Activated CD8-positive, alpha-beta memory T cell treated with anti-CD3 and anti-CD28 coated beads for 24 hours (primary cell): ENCODE measurements at places on chromosomes 1 and 21.

GRCh38 chr1:220291580-220291979 lies 19.3 kb upstream of the RAB3GAP2 start:
- DNase-seq: no peak

DNA sequence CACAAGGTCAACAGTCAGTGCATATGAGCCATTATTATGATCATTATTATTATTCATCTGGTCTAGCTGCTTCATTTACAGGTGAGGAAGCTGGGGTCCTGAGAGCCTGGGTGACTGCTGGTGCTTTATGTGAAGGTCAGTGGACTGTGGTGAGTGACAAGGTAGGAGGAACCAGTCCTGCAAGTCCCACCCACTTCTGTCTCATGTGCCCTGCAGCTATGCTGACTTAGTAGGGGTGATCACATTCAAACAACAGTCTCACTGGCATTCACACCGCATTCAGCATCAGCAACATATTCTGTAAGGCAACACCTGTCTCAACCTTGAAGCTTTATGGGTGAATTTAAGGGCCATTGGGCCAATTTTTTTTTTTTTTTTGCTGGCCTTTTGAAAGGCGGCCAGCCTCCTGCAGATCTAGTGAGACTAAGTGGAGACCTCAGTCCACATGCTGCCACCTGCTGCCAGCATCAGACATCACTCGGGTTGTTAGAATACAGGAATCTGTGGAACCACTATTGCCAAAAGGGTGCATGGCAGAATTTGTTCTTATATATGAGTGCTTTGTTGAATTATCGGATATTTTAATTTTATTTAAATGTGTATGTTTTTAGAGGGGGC lies 59.9 kb upstream of the CACNA1E start:
- no peak for DNase-seq

DNA sequence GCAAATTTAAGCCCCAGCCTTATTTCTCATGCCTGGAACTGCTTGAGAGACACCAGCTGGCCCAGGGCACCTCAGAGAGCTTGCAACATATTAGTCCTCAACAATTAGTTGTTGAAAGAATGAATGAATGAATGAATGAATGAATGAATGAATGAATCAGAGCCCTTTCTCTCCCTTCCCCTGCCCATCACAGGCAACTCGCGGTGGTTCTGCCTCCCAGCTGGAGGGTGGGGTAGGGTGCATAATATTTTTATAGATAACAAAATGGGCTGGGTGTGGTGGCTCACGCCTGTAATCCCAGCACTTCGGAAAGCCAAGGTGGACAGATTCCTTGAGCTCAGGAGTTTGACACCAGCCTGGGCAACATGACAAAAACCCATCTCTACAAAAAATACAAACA lies 110.1 kb downstream of the CCDC185 start:
- DNase-seq: no peak

- no peak for DNase-seq
These were observed 104.3 kb downstream of the RYR2 start for GRCh38 chr1:237146241-237146640.

GRCh38 chr1:15329104-15329820 lies 80.4 kb upstream of the EFHD2 start:
- no peak for DNase-seq

- no peak for DNase-seq
These were observed 108.0 kb downstream of the DUSP10 start for GRCh38 chr1:221633841-221634409.

GRCh38 chr1:154206196-154206595 lies at the start of gene CFAP141:
CFAP141 (minus strand) TSS chr1:154206333; CDS start chr1:154206307, 26 bp downstream.
- peak; percentile 55 for DNase-seq

GRCh38 chr21:30769724-30770431 lies 14.7 kb upstream of the KRTAP21-1 start:
- no peak for DNase-seq

DNA sequence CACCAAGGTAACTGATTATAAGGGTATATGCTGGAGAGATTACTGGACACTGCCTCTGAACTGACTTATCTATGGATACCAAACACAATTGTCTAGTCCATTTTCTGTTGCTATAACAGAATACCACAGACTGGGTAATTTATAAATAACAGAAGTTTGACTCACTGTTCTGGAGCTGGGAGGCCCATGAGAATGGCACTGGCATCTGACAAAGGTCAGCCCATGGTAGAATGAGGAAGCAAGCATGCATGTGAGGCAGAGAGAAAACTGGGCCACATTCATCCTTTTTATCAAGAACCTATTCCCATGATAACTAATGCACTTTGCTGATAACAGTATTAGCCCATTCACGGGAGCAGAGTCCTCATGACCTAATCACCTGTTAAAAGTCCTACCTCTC lies 37.4 kb downstream of the FCER1A start:
- no peak for DNase-seq

DNA sequence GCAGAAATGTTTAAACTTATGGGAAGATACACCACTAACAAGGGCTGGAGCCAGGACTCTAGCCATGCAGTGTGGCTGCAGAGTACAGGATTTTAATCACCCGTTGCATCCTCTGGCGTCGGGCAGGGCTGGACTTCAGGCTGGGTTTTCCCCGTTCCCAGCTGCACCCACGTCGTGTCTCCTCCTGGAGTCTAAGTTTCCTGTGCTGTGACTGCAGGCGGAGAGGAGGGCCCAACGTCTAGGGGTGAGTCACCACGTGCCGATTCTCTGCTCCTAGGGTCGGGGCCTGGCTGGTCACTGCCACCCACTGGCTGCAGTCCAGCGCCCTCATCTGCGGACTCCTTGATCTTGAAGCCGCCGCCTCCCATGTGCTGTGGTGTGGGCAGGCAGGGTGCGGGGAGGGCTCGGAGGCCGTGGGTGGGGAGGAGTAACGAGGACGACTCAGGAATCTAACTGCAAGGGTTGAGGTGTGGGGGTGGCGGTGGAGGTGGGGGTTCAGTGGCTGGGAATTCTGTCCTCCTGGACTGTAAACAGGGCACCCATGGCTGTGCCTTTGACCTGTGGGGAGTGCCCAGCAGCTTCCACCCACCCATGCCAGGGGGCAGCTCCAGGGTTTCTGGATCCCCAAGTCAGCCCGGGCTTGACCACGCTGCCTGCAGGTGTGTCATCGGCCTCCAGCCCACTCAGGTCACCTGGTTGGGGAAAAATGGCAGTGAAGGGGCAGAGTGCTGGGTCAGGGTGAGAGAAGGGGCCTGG lies 77.8 kb downstream of the ALPL start:
- no peak for DNase-seq

- DNase-seq: peak; percentile 57
These were observed 123.9 kb upstream of the PPP2R5A start for GRCh38 chr1:212161231-212161781.

GRCh38 chr1:96234299-96234698 lies 487.3 kb upstream of the PTBP2 start:
- DNase-seq: no peak

GRCh38 chr1:74771913-74772515 lies 39.1 kb downstream of the TYW3 start:
- no peak for DNase-seq

- no peak for DNase-seq
These were observed 104.8 kb upstream of the BARHL2 start for GRCh38 chr1:90821788-90822359.

DNA sequence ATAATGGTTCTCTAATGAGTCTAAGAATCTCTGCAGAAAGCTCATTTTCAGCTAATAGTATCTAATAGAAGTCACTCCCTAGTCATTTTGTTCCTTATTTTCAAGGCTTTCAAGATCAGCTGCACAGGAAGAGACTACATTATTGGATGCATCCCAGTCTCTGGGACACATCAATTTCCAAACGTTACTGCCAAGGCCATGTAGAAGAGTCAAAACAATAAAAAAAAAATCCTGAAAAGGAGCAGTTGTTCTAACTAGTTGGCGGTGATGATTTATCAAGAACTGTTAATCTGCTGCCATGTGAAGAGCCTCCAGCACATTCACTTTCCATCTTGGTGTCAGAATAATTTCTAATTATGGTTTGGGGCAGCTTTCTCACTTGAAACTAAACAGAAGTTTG lies 5.7 kb downstream of the DDAH1 start:
- no peak for DNase-seq

GRCh38 chr1:68725001-68725752 lies 228.3 kb upstream of the DEPDC1 start:
- DNase-seq: no peak

- peak; percentile 83 for DNase-seq
These were observed 1.3 kb downstream of the ABCG1 start for GRCh38 chr21:42220138-42220701.

DNA sequence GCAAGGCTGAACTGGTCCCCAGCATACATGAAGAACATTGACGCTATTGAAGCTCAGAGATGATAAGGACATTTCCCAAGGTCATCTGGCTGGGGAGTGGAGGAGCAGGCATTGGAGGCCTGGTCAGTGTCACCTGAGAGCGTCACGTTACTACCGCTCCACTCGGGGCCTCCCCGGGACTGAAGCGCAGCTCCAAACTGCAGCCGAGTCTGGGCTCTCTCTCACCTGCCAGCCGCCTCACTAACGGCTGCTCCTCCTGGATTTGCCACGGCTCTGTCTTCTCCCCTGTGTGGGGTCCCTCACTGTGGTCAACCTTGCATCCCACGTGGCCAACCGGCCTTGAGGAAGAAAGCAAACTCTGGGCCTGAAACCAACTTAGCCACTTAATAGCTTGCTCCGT lies 111.3 kb downstream of the ADSS2 start:
- DNase-seq: no peak

DNA sequence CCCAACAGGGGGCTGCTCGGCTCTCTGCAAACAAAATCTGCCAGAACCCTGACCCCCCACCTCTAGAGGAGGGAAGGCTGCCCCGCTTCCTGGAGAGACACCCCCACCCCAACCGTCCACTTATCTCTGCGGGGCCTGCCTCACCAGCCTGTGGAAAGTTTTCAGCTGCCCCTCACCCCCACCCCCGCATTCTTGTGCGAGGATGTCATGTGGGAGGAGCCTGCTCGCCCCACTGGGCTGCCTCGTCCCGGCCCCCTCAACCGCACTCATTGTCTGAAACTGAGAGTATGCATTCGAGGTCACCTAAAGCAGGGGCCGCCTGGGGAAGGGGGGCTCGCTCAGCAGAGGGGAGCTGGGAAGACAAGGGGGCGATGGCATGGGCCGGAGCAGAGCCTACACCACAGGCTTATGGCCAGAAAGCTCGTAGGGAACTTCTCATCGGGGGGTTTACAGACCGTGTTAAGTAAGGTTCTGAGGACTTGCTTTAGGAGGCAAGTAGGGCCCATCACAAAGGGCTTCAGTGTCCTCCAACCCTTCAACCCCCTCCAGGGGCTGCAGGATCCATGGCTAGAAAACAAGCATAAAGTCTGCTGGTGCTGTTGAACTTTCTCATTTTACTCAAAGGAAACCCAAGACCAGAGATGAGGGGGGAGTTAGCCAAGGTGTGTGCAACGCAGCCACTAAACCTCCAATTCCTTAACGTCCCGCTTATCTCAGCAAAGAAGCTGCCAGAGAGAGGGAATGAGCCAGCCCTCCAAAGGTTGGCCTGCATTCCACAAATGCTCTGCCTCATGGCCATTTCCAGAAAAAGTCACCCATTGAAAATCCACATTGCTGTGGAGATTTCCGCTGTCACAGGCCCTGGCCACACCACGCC lies 9.4 kb downstream of the EPHA2 start:
- DNase-seq: no peak

DNA sequence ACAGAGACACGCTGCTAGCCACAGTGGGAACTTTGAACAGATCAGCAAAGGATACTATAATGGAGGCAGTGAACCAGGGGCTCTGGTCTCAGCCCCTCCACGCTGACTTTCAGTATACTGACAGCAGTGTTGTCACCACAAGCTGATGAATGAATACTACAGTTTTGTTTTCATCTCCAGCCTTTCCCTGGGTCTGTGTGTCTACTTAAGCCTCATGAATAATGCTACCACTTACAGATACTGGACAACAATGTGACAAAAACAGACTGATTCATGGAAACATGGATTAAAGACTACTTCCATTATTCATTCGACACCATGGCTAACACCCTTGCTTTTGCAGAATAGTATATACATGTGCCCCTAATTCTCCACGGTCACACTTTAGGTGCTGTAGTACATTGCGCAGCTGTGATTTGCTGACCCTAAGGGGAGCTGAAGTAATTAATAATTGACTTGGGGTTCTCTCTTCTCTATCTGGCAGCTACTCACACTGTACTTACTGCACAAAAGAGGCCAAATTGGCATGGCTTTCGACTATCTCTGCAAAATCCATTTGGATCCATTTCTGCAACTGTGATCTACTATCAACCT lies 203.2 kb upstream of the LYPLAL1 start:
- no peak for DNase-seq

- DNase-seq: no peak
These were observed 1.1 kb downstream of the USP48 start for GRCh38 chr1:21781815-21782348.

- DNase-seq: no peak
These were observed 88.4 kb downstream of the SMYD2 start for GRCh38 chr1:214369364-214369763.

GRCh38 chr1:193355178-193355577 lies 168.8 kb upstream of the B3GALT2 start:
- DNase-seq: no peak

- no peak for DNase-seq
These were observed 246.0 kb upstream of the AJAP1 start for GRCh38 chr1:4408380-4408779.

- no peak for DNase-seq
These were observed 619.4 kb upstream of the ADAMTS5 start for GRCh38 chr21:27586326-27586725.

DNA sequence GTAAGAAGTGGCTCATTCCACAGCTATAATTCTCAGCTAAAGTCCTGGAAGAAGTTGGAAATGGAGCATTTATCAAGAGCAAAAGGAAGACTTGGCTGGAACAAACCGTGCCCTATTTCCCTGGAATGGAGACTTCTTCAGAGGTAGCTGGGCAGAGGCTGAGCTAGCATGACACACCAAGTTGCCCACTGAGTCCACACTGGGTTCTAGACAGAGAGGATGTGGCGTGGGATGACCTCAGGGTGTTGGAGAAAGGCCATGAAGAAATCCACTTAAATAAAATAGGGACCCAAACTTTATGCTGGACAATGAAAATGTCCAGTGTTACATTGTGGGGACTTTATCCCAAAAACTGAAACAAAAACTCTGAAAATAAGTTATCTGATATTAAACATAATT lies 116.2 kb downstream of the KCNJ6 start:
- DNase-seq: no peak
